ENCODE measurements at places on chromosomes 2 and 18. TPM values are rescaled to one million over a fixed set of nuclear protein-coding genes. Genes with fewer than 3 reads are reported as not detected.

The SP5 gene
- 0.69 TPM for total RNA-seq

- H3K27me3 ChIP-seq: peaks cover 28% of the 10 kb centered on the region
- no peaks in the 10 kb centered on the region for H3K4me1 ChIP-seq
- H3K36me3 ChIP-seq: no peaks in the 10 kb centered on the region
- peak; percentile 72 for DNase-seq
- no peak overlapping the region for H3K27ac ChIP-seq
Observed at GRCh38 chr2:241844066-241844728, 14.5 kb downstream of the PDCD1 start.

- H3K36me3 ChIP-seq: no peaks in the 10 kb centered on the region
- no peak for DNase-seq
- H3K4me3 ChIP-seq: no peak overlapping the region
- no peaks in the 10 kb centered on the region for H3K27me3 ChIP-seq
- H3K27ac ChIP-seq: no peak overlapping the region
Observed at GRCh38 chr2:155662224-155662623, 670.3 kb downstream of the NR4A2 start.

The UGT1A8 gene
- total RNA-seq: not detected

The REL gene
- 11.5 TPM for total RNA-seq

The CAPN14 gene
- 0.21 TPM for total RNA-seq

The LCT gene
- total RNA-seq: not detected

DNA sequence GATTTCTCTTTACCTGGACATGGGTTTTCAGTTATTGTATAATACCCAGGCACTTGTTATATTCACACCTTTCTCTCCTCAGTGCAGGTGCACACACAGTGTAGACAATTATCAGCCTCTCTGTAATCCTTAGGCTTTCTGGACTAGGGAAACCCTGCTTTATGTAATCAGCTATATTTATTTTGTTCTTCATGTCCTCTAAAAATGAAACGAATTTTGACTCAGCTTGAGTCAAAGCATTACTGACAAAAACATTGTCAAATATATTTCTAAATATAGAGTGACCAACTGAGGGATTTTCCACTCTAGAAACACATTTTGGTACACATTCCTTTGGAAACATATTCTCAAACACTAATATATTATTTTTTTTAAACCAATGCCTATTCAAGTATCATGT is 144.8 kb upstream of the GULP1 start:
- no peaks in the 10 kb centered on the region for H3K27me3 ChIP-seq
- H3K4me1 ChIP-seq: no peaks in the 10 kb centered on the region
- no peaks in the 10 kb centered on the region for H3K36me3 ChIP-seq
- DNase-seq: no peak
- no peak overlapping the region for H3K4me3 ChIP-seq

The REG3A gene
- 0.30 TPM for total RNA-seq

- H3K27ac ChIP-seq: no peak overlapping the region
- no peaks in the 10 kb centered on the region for H3K4me1 ChIP-seq
- H3K4me3 ChIP-seq: no peak overlapping the region
- H3K27me3 ChIP-seq: no peaks in the 10 kb centered on the region
Observed at GRCh38 chr2:168365094-168365621, 90.9 kb upstream of the CERS6 start.

- no peaks in the 10 kb centered on the region for H3K36me3 ChIP-seq
- H3K27ac ChIP-seq: no peak overlapping the region
- H3K4me3 ChIP-seq: no peak overlapping the region
- H3K4me1 ChIP-seq: peaks cover 11% of the 10 kb centered on the region
- no peaks in the 10 kb centered on the region for H3K27me3 ChIP-seq
- DNase-seq: no peak
Observed at GRCh38 chr2:28522481-28522880, 26.6 kb downstream of the PLB1 start.

- DNase-seq: no peak
- no peak overlapping the region for H3K4me3 ChIP-seq
- no peak overlapping the region for H3K27ac ChIP-seq
- no peaks in the 10 kb centered on the region for H3K27me3 ChIP-seq
Observed at GRCh38 chr2:162277381-162277780, 34.1 kb upstream of the FAP start.

Data from cardiac muscle cell (in vitro differentiated cells and primary cell).